ENCODE measurements at places on chromosomes 6 and 20.

GRCh38 chr6:131309437-131309836 is 174.2 kb downstream of the AKAP7 start:
- DNase-seq, result no peak

- no peak for DNase-seq
Measured at GRCh38 chr6:108677357-108677756, 116.6 kb downstream of the FOXO3 start.

GRCh38 chr6:14831937-14832336 is 413.9 kb upstream of the JARID2 start:
- no peak for DNase-seq

DNA sequence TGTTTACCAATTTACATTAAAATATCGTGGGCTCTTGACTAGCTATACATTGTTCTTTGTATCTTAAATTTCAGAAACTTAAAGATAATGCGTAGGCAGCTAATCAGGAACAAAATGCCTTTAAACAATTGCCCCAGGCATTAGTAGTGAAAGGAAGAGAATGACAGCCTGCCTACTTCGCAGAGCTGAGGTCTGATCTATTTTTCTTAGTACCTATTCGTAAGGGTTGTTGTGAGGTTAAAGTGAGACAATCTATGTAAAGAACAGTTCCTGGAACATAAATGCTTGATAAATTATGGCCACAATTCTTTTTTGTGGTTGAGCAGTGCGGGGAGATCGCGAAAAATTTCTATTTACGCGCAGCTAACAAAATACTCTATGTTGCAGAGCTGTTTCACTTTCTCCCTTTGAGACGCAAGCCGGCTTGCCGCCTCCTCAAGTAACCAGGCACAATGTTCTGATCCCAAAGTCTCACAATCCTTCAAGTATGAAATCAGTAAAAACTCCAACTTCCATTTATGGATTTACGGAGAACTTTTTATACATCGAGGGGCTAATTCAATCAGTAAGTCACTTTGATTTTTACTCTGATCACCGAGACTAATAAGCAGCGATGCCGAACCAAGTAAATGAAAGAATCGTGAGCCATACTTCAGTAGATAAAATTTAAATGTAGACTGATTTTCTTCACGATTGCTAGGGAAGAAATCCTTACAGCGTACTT is 878 bp upstream of the PNRC1 start:
- DNase-seq, result no peak

DNA sequence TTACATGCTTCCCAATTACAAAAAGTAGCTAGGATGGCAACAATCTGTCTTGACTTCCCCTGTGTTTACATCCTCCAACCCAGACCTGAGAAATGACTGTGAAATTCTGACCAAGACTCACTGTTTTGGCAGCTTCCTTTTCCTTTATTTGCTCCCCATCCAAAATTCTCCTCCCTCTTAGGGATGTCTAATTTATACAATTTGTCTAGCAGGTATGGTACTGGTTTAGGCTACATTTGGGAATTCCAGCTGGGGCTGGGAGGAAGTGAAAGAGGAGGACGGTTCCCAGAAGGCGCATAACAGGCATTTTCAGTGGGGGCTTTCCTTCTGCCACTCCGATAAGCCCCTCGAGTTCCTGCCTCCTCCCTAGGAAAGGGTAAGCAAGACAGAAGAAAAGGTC is 231.5 kb upstream of the BTBD3 start:
- no peak for DNase-seq

GRCh38 chr6:131004936-131005335 is 58.1 kb downstream of the EPB41L2 start:
- DNase-seq, result no peak

DNA sequence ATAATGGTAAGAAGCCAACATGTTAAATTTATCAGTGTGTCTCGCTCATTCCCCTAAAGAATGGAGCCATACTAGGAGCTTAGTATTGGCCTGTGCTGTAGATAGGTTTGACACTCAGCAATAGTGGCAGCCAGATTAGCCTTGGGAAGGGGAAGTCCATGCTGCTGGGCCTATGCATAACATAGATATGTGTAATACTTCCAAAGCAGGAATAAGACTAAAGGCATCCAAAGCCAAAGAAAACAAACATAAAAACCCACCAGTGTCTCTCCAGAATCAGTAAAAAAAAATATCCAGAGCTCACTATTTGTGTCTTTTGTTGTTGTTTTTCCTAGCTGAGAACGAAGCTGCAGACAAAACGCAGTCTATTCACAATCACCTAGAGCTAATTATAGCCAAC is 104.2 kb upstream of the STXBP5 start:
- DNase-seq, result no peak

GRCh38 chr6:154786144-154786868 is 53.1 kb downstream of the SCAF8 start:
- no peak for DNase-seq

DNA sequence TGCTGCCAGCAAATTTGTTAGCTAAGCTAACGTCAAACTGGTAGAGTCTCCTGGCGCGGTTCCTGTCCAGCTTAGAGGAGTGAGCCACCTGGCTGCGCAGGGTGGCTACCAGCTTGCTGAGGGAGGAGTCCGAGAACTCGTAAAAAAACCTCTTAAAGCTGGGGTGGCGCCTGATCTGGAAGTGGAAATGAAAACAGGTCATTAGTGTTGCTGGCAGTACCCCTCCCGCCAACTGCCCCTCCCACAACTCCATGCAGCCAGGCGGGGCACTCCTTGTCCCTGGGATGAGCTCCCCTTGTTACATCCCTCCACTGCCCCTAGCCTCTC is 17.3 kb downstream of the BNIP5 start:
- DNase-seq, result no peak

GRCh38 chr6:104754788-104755409 is 104.8 kb downstream of the HACE1 start:
- no peak for DNase-seq

DNA sequence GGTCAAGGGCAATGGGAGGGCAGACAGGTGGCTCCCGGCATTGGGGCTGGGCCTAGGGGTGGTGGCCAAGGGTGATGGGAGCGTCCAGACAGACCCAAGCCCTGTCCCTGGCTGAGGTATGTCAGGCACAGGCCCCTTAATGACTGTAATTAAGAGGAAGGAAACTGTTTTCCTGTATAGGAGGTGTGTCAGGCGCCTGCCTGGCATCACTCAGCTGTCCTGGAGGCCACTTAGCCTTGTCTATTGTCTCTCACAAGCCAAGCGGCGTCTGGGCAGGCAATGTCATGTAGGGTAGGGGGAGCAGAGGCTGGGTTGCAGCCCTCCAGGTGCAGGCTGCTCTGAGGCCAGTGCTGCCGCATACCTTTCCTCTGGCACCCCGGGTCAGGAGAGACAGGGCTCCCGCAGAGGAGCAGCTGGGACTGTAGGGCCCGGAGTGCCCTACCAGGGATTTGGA is 3.9 kb upstream of the FAM83C start:
- DNase-seq, result no peak

DNA sequence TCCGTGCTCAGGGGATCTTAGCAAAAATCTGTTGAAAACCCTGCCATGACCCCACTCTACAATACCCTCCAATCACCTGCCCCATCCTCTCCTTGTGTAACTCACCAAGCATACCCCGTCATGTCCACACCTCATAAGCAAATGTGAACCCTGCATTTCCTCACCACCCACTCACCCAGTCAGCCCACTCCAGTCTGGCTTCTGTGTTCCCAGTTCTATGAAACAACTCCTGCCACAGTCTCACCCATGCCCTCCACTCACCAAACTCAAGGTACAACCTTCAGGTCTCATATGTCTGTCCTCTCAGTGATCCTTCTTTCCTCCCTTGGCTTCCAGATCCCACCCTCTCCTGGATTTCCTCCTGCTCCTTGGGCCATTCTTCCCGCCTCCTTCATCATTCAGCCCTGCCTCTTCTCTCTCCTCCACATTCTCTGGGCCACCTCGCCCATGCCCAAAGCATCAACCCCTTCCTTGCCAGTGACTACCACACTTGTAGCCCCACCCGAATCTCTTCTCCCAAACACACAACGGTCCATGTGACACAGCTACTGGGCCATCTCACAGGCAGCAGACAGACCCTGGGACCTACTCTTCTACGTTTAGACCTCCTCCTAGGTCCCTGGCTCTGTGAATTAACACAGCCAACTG is 8.8 kb downstream of the DDRGK1 start:
- DNase-seq, result no peak

GRCh38 chr6:35259948-35260590 is 534 bp downstream of the ZNF76 start:
- no peak for DNase-seq

GRCh38 chr6:93266116-93266817 is 153.1 kb downstream of the EPHA7 start:
- no peak for DNase-seq

- DNase-seq, result no peak
Measured at GRCh38 chr6:83308833-83309232, 115.7 kb downstream of the RWDD2A start.

DNA sequence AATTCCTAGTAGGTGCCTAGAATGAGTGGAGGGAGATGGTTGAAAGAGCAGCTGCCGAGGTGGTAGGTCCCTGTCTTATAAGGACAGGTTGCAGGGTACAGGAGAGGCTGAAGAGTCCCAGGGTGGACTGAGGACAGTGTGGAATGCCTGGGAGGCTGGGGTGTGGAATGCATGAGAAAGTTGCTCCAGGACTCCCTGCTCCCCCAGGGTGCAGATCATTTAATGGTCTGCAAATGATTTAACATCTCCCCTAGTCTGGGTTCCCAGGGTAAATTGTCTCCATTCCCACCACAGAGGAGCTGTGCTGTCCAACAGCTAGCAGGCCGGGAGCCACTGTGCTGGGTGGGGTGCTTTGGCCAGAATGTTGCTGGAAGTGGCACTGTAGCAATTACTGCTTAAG is 76.0 kb downstream of the CD83 start:
- no peak for DNase-seq

DNA sequence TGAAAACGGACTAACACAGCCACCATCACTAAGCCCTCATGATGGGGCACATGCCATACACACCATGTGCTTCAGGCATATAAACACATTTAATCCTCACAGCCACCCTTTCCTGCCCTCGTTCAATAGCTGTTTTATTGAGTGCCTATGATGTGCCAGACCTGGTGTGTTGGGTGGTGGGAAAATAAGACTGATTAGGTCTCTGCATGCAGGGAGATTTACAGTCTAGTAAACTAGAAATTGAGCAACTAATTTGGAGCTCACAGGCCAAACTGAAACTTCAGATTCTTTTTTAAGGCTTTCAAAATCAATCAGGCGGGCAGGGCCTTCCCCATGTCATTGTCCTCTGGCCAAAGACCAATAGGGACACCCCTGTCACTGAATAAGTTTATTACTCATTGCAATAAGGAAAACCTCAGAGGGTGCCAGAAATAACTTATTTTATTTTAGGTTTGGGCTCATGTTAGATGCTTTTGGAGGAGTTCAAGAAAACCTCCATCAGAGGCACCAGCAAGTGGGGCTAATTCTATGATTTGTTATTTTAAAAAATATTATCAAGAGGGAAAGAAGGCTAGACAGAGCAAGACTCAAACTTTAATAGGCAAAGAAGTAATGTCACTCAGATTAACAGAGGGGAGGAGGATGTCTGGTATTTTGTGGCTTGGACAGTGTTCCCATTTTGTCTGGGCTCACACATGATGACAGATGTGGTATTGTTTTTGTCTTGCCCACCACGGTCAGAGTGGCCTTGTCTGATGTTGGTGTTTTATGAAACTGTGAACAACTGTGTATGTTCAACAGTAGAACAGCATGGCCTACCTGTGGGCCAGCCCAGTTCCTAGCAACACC is 12.0 kb downstream of the ZFP64 start:
- no peak for DNase-seq

- DNase-seq, result no peak
Measured at GRCh38 chr6:166721576-166721975, 94.5 kb upstream of the RPS6KA2 start.

GRCh38 chr20:24743641-24744040 is 205.4 kb upstream of the CST7 start:
- DNase-seq, result no peak
